Cortex of kidney (tissue), 1 donor: ENCODE measurements at places on chromosomes 2 and 18.

DNA sequence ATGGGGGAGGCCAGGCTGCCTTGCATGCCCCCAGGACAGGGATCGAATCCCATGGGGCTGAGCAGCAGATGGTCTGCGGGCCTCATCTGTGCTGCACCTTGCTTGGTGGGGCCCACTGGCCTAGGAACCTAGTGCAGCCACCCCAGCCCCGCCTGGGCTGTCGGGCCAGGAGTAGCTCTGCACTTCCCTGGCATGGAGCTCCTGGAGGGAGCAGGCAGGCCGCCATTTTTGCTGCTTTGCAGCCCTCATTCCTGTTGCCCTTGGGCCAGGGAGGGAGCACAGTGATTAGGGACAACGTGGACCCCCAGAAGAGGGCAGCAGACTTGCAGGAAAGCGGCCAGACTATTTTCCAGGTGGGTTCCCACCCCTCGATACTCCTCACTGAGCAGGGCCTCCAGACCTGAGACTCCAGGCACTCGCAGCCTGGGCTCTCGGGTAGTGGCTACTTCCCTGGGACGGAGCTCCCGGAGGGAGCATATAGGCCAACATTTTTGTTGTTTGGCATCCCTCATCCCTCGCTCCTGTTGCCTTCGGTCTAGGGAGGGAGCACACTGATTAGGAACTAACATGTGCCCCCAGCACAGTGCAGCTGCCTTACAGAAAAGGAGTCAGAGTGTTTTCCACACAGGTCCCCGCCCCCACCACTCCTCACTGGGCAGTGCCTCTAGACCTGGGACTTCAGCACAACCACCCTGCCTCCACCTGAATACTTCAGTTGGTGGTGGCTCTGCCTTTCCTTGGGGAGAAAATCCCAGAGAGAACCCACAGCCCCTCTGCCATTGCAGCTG is 99.5 kb downstream of the MAIP1 start:
- DNase-seq = no peak

DNA sequence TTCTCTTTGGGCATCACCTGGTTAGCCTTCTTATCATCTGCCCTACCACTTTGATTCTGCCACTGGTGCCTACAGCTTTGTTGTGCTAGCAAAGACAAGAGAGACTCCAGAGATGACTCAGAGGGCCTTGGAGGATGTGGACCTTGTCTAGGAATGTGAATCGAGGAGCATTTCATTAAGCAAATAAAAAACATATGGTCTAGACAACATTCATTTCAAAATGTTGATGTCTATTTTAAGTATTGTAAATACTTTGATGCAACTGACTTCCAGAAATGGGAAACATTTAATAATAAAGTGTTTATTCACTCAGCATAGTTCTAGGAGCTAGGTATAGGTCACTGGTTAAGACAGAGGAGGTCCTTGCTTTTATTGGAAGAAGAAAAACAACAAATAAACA is 195.5 kb downstream of the CDCA7 start:
- DNase-seq = no peak

DNA sequence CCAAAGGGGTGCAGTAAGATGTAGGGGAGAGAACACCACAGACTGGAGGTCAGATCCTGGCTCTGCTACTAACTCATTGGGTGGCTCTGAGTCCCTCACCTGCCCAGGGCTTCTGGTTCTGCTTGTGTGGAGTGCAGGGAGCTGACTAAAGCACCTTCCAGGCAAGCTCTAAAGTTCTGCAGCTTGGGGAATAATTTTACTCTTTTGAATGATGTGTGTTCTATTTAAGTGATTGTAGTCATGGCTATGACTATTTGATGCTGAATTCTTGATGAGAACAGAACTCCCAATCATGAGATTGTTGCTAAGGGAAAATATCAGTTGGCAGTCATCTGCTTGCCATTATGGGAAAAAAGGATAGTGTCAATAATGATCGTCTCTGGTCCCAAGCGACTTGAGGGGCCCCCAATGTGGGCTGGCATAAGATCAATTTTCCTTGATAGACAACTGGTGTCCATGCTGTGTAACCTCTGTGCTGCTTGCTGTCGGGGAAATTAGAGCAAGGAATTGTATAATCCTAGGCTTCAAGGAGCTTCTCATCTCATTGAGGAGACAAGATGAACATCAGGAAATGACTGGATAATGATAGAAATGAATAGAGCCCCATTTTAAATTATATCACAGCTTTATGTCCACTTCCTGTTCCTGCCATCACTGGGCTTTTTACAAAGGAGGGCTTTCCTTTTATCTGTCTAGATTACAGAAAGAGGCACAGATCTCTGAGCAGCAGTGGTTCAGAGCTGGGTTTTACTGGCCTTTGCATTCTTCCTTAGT is 131.7 kb downstream of the SLC4A3 start:
- no peak for DNase-seq

- no peak for DNase-seq
These were observed 229.1 kb downstream of the MYCN start for GRCh38 chr2:16169381-16169960.

- DNase-seq = no peak
These were observed 22.3 kb upstream of the CAVIN2 start for GRCh38 chr2:191869178-191869577.

DNA sequence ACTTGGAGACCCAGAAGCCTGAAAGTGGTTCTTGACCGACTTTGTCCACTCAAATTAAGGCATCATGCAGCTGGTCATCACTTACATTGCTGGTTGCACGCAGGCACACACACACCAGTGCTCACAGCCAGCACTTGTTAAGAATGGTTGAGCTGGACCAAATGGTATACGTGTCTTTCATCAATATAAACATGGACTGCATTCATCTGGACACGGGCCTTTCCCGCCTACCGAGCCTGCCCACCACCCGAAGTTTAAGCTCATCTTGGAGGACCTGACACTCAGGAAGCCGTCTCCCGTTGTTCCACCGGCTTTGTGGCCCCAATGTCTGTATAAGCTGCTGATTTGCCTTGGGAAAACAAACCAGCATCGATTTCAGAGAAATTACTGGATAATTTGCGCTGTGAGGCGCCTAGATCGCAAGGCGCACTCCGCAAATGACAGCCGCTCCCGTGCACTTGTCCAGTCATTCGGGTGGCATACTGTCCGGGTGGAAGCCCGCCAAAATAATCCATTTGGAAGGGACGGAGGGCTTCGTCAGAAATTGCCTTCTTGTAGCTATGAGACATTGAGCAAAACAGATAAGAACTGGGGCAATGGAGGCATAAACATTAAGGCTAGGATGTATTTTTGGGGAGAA is 40.1 kb upstream of the AKAIN1 start:
- DNase-seq = no peak

DNA sequence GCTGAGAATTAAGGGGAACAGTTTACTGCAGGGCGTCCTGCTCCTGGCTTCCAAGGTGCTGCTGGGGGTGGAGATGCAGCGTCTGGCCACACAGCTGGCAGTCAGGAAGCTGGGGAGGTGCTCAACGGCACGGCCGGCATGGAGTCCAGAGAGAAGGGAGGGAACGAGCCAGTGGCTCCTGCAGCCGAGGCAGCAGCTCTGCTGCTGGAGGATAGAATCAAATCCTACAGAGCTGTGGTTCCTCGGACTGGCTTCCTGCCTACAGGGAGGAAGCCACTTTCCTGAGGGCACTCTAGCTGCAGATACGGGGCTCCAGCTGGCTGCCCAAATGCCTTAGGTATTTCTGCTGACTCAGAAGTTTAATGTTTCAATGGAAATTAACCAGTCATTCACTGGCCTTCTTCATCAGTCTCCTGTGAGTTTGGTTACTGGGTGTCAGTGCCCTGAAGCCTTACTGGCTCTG is 266.3 kb downstream of the TWIST2 start:
- no peak for DNase-seq

DNA sequence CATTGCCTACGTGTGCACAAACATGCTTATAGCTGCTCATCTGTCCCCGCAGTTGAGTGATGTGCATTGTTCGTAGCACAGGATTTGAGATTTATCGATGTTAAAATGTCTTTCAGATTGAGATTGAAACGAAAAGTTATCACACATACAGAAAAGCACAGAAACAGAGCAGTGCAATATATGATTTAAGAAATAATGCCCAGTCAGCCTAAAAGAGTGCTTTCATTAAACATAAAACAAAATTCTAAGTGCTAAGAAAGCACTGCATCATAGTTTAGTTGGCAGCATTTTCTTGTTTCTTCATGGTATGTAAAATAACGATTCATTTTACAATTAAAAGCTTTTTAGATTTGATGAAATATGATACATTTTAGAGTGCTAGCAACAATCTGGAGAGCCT is 31.9 kb upstream of the GORASP2 start:
- DNase-seq = no peak

GRCh38 chr18:30342675-30343074 is 699.9 kb downstream of the DSC3 start:
- no peak for DNase-seq

GRCh38 chr18:42339372-42339771 is 384.3 kb downstream of the PIK3C3 start:
- no peak for DNase-seq

DNA sequence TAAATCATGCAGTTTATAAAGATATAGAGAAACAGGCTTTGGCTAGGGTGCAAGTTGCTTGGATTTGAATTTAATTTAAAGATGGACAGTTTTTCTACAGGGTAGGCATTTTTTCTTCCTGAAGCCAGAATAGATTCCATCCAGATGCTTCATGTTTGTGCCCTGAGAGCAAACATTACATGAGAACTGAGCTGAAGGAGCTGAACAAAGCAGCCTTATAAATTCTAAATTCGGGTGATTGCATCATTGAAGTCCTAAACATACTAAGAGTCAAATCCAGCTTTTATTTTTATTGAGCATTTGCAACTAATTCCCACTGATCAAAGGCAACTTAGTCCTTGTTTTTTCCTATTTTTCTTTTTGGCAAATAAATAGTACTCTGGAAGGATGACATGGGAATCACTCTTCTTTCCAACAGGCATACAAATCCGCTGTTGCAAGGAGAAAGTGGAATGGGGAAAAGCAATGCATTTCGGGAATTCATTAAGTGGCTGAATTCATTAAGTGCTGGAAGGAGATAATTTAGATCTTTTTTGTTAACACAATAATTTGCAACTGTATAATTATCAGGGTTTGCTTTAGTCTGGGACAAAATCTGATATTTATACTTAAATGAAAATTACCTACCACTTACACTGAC is 828.0 kb downstream of the SLC4A3 start:
- DNase-seq = no peak

GRCh38 chr2:46770622-46771021 is 145.0 kb downstream of the MCFD2 start:
- no peak for DNase-seq

DNA sequence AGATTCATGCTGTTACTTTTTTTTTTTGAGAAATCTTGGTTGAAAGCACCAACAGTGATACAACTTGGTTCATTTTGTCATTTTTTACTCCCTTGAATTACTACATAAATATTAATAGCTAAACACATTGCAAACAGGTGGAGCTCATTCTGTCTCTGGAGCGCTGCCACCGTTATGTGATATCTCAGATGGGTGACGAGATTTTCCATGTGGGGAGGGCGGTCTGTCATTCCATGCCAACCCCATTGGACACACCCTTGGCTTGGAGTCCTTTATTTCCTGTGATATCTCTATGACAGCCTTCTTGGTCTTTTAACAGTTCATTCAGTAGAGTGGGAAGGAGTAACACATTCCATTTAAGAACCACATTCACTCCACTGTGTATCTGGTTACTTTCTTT is 794.8 kb downstream of the SATB2 start:
- no peak for DNase-seq

DNA sequence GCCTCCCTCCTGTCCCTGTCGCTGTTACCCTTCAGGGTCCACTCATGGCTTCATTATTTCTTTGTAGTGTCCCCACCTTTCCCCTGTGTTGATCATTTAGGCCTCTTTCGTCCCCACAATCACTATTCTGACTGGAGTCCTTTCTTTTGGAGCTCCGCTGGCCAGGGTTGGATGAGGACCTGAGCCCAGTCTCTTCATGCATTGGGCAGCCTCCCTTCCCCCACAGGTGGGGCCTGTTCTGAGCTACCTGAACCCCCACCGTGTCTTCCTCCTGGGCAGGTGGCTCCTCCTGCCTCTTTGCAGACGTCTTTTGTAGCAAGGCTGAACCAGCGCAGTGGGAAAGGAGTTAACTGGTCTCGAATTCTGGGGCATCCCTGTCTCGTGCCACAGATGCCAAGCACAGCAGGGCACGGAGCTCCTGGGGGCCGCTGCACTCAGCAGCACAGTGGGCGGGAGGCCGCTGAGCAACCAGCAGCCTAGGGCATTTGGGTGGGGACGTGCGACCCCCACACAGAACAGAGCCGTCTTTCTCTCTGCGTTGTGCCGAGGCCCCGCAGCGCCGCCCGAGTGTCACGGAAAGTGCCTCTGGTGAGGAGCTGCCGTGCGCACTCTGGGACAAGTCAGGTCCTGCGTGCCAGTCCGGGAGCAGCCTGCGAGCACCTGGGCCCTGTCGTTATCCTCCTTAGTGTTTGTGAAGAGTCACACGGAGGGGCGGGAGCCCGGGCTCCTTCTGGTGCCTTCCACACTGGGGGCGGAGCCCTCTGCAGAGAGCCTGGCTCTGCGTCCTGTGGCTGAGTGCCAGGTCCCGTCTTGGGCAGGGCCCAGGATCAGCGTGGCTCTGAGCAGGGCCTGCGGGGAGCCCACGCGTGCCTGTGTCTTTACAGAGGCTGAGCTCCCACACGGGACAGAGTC is 130.1 kb downstream of the NFATC1 start:
- no peak for DNase-seq

- DNase-seq = no peak
These were observed 72.8 kb downstream of the EDAR start for GRCh38 chr2:108916122-108916795.

DNA sequence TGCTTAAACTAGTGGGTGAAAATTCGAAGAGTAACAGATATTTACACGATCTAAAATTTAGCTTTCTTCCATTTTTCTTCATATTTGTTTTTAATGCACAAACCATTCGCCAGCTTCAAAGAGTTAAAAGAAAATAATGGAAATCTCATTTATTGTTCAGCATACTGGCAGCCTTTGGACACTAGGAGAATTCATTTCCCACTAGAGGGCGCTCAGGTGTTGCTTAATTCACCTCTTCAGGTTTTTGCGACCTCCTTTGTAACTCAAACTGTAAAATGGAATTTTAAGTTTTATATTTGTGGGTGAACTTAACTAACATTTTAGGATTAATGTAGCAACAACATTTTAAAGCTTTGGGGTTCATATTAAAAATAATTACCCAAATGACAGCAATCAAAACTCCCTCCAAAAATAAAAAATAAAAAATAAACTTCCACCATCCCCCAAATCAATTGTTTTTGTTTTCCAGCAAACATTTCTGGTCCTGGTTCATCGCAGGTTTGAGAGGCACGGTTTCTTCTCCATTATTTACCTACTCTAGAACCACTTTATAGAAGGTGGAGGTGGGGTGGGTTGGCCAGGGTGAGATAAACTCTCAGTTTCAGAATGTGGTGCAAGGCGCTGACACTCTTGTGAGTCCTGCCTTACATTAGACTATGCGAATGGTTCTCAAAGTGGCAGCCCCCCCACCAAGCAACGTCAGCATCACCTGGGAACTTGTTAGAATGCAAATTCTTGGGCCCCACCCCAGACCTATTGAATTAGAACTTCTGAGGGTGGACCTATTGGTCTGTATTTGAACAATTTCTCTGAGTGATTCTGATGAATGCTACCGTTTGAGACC is 24.7 kb upstream of the PNPT1 start:
- DNase-seq = no peak
